ENCODE measurements at places on chromosomes 11 and 22.
A peak's percentile ranks its signal among the peaks of the same experiment; 100 is the strongest.

DNA sequence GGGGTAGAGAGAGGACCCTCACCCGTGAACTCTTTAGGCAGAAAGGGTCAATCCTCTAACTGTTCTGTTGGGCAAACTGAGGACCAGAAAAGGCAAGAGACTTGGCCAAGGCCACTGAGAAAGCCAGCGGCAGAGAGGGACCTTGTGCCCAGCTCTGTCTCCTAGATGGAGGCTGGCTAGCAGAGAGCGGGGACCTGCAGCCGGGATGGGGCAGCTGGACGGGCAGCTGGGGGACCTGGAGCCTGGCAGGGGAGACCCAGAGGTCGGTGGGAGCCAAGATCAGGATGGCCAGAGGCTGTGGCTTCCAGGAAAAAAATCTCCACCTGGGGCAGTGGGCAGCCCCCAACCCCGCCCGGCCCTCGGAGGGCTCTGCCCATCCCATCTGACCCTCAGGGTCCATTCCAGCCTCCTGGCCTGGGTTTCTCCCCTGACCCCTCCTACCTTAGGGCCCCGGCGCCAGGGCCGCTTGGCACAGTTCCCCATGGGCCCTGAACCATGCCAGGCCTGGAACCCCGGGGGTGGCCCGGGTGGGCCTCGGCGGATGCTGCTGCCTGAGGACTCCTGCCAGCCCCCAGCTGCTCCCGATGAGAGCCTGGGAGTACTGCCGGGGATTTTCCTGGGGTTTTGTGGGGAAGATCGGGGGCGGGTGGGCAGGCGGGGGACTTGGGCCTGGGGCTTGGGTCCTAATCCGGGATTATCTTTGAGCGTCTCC is at the start of gene CABP2:
TSS of gene CABP2 (minus strand) at position 603 of the 712 bp plus-strand sequence. CDS start at position 483, 120 bp downstream.
- no peak for DNase-seq

DNA sequence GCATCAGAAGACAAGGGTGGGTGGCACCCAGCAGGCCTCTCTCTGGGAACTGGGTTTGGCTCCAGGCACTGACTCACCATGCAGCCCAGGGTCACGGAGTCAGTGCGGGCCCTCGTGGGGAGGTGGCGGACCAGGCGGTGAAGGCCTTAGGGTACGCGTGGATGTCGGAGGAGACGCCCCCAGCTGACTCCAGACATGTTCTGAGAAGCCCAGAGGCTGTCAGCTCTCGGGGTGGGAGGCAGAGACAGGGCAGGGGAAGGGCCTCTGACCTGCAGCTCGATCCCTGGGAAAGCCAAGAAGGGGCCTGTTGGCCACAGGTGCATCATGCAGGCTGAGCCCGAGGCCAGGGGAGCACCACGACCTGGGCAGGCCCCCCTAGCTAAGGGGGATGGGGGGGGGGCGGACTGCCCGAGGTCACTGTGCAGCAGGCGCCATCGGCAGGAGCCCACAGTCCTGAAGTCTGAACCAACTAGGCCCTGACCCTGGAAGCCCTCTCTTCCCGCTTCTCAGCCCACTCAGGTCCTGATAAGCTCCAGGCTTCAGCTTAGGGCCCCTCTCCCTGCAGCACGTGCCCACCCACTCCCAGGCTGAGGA is 18.0 kb downstream of the MOB2 start:
- DNase-seq: no peak

GRCh38 chr11:33633251-33634003 is 67.2 kb downstream of the C11orf91 start:
- DNase-seq: no peak

- no peak for DNase-seq
Measured at GRCh38 chr11:116112087-116112935, 608.1 kb upstream of the CADM1 start.

- no peak for DNase-seq
Measured at GRCh38 chr11:78744949-78745348, 170.3 kb upstream of the NARS2 start.

DNA sequence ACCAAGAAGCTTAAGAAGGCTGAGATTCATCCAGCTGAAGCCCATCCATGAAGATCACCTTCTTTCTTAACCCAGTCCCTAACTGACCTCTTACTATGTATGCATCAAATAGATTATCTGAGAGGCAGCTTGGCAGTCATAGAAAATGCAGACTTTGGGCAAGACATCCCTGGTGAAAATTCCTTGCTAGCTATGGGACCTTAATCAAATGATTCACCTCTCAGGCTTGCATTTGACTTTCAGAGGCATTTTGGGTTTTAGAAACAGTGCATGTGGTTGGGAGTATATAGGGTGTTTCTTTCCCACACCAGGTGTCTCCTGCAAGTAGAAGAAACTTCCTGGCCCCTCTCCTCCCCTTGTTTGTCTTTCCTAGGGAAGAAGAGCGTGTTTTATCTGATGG is 188.5 kb upstream of the ISX start:
- DNase-seq: no peak

DNA sequence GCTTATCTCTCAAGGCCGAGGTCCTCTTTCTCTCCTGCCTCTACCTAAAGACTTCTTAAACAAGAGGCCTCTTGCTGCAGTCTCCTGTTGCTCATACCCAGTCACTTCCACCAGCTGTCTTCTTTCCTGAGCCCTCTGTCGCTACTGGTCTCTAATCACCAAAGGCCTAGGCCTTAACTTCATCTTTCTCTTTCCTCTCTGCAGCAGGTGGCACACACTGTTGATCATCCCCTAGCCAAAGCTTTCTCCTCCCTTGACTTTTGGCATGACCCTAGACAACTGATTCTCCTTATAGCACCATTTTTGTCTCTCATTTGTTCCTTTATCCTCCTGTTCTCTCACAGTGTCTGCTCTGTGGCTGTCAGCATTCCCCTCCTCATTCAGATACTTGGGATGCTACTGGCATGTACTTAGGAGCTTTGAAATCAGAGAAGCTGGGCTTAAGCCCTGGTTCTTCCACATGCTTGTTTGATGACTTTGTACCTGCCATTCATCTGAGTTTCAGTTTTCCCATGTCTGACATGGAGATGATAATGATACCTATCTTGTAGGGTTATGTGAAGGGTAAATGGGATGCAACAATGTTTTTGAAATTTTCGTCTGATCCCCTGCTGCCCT is 22.4 kb downstream of the ENDOD1 start:
- no peak for DNase-seq

DNA sequence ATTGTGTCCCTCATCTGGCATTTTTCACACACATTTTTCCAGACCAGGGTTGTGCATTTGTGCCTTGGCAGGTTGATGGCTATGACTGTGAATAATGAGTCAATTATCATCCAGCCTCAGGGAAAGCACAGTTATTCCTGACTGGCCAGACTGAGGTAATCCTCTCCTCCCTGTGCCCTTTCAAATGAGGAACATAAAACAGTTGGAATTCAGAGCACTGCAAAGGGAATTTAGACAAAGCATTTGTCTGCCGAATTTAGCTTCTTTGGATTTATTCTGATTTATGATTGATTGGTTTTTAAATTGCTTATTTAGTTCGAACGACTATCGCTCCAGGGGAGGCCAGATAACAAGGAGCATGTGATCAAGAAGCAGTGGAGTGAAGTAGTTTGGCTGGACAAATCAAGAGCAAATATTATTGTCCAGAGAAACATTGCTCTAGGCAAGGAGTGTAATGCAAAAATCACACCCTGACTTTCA is 30.8 kb upstream of the RAG2 start:
- no peak for DNase-seq

- DNase-seq: no peak
Measured at GRCh38 chr11:7577291-7578190, 63.7 kb downstream of the PPFIBP2 start.

- DNase-seq: no peak
Measured at GRCh38 chr11:123800036-123800435, 6.1 kb downstream of the OR6M1 start.

DNA sequence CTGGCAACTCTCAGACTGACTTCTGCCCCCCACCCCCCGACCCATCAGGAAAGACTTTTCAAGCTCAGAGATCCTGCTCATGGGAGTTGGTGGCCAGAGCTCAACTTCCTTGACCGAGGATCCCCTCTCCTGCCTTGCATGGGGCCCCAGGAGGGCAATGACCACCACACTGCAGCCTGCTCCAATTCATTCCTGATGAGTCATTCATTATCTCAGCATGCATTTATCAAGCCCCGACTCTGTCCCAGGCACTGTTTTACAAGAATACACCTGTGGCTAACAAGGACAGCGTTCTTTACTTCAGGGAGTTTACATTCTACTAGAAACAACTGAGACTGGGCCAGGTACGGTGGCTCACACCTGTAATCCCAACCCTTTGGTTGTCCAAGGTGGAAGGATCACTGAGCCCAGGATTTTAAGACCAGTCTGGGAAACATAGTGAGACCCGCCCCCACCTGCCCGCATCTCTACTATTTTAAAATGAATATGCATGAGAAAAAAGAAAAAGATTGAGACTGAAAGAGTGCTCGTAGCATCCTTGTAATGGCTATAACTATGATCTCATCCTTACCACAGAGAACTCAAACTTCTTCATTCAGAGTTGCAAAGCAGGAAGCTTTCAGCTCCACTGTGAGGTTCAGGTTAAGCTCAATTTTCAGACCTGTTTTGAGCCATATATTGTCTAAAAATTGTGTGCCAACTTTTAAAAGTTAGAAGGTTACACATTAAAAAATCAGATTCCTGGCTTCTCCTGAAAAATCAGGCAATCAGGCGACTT is 60.4 kb downstream of the FEZ1 start:
- DNase-seq: no peak

- no peak for DNase-seq
Measured at GRCh38 chr11:72352859-72353551, 81.3 kb downstream of the CLPB start.

DNA sequence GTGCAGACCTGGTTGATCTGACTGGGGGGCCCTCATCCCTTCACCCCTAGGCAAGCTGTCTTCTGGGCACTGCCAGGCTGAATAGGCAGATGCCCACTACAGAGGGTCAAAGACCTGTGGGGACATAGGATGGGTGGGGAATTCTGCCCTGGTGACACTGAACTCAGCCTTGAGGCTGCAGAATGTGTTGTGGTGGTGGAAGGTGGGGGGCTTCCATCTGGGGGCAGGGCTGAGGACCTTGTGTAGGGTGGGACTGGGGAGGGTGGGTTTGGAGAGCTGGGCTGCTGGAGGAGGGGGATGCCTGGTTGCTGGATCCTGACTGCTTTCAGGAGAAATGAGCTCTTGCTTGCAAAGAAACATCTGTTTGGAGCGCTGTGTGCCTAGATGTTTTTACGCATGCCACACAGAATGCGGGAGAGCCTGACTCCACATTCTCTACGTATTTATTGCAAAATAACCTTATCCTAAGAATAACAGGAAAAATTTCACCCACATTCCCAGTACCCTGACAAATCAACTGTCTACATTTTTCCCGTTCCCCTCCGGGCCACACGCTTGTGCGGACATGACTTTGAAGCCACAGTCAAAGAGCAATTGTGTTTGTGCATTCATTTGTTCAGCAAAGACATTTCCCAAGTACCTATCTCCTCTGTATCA is 18.3 kb downstream of the SMIM38 start:
- no peak for DNase-seq

DNA sequence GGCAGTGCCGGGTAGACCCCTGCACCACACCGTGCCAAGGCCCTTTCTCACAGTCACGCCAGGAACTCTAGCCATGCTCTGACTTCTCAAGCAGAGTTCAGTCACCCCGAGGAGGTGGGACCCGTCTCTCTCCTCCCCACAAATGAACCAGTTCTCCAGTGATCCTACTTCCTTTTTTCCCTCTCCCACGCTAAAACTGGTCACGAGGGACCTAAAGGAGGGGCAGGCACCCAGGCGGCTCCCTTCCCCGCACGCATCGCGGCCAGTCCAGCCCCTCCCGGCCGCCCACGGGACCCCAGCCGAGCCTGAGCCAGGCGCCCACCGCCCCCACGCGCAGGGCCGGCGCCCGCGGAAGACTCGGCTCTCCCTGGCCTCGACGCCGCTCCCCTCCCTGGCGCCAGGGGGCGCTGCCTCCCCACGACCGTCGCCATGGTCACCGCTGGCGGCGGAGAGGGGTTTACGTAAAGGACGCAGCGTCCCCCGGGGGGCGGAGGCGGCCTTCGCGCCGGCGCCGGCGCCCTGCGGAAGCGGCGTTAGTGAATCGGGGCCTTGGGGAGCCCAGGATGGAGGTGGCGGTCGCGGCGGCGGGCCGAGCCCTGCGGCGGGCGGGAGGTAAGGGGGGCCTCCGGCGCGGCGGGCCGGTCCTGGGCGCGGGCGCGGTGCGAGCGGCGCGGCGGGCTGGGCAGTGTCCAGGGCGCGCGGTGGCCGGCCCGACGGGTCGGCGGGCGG is at the start of gene DAGLA:
TSS of gene DAGLA (plus strand) at position 499 of the 729 bp plus-strand sequence. CDS start 39,765 bp downstream, outside the sequence.
- peak; percentile 74 for DNase-seq

DNA sequence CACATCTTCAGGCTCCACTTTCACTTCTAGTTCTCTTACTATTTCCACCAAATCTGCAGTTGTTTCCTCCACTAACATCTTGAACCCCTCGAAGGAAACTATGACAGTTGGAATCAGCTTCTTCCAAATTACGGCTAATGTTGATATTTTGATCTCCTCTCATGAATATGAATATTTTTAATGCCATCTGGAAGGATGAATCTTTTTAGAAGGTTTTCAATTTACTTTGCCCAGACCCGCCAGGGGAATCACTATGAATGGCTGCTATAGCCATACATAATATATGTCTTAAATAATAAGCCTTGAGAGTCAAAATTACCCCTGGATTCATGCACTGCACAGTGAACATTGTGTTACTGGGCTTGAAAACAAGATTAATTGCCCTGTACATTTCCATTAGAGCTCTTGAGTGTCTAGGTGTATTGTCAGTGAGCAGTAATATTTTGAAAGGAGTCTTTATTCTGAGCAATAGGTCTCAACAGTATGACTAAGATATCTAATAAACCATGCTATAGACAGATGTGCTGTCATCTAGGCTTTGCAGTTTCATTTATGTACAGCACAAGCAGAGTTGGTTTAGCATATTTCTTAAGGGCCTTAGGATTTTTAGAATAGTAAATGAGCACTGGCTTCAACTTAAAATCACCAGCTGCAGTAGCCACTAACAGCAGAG is 48.3 kb upstream of the LRRC55 start:
- no peak for DNase-seq

DNA sequence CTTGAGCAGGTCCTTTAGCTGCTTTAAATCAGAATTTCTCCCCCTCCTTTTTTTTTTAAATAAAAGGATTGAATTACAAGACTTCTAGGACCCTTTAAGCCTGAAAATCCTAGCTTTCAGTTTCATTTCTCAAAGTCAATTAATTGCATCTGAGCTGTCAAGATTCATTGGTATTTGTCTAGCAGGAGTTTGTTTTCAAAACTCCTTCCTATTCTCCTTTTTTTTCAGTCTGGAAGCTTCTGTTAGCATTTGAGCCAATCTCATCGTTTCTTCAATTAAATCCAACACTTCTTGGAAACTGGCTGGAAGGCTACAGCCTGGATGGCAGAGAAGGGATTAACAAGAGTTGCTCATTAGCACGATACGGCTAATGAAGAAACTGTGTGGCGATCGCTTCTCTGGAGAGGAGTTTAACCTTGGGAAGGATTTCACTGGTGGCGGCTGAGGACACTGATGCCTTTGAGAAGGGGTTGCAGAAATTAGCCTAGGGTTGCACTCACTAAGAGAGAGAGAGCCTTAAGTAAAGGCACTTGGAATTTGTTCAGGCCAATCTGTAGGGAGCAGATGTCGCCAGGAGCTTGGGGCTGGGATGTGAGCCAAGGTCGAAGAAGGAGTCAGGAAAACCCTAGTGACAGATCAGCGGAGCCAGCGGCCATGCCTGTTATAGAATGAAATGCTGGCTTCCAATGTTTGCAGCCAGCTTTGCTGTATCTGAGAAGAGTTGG is 43.8 kb upstream of the API5 start:
- no peak for DNase-seq

- no peak for DNase-seq
Measured at GRCh38 chr11:16605389-16605893, 133.0 kb upstream of the C11orf58 start.

GRCh38 chr11:34960277-34960676 is 43.9 kb downstream of the PDHX start:
- DNase-seq: no peak

All from T-helper 9 cell (primary cell).